Suppressor macrophage treated with lipopolysaccharide for 1 hour (primary cell): ENCODE measurements at places on chromosomes 2 and 18.

- DNase-seq, result no peak
Observed at GRCh38 chr2:128514555-128514955, 195.9 kb upstream of the HS6ST1 start.

DNA sequence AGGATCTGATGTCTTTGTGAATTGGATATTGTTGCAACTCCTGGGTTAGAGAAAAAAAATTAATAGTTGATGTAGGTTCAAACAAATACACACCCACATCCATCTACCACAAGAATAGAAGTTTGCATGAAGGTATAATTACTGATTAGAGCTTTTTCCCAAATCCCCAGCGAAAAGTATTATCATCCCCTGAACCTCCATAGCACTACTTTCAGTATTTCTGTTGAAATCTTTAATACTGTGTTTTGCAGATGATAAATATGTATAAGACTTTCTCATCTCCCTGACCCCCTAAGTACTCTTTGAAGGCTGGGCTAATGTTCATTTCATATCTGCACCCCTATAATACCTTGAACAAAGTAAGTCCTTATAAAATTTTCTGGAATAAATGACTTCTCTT, 6.4 kb downstream of the FN1 start:
- no peak for DNase-seq

DNA sequence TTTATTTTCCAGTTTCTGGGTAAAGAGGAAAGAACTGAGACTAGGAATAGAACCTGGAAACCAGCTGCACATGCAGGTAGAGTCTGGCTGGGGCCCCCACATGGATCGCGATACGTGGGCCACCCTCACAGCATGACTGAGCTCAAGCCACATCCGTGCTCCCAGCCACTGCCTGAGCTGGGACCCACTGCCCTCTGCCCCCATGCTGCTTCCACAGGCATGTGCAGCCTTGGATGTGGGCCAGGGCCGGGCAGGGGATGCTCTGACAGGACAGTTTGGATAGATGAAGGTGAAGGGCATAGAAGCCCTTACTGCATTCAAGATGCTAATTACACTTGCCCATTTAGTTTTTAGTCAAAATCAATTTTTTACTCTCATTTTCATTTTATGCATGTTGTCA, 321.2 kb downstream of the DCDC2C start:
- no peak for DNase-seq

DNA sequence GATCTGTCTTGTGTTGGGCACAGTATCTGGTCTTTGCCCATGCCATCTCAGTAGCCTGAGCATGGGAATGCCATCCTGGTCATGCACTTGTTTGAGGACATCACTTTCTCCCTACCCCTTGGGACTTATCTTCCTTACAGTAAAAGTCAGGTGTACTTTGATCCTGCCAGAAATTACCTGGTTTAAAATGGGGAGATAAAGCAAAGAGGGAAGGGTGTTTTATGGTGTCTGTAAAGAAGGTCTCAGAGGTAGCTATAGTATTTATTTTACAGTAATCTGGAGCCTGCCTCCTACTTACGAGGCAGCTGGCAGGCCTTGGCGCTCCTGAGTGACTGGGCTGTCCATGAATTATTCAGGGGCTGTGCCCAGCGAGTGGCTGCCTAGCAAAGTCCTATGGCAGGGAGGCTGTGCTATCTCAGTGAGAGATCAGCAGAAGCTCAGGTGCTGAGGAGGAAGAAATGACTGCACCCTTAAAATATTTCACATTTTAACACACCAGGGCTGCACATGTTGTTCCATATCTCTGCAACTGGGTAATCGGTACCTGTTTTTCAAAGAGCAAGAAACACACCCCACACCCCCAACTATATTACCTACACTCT, 93.9 kb downstream of the SPTBN1 start:
- no peak for DNase-seq

DNA sequence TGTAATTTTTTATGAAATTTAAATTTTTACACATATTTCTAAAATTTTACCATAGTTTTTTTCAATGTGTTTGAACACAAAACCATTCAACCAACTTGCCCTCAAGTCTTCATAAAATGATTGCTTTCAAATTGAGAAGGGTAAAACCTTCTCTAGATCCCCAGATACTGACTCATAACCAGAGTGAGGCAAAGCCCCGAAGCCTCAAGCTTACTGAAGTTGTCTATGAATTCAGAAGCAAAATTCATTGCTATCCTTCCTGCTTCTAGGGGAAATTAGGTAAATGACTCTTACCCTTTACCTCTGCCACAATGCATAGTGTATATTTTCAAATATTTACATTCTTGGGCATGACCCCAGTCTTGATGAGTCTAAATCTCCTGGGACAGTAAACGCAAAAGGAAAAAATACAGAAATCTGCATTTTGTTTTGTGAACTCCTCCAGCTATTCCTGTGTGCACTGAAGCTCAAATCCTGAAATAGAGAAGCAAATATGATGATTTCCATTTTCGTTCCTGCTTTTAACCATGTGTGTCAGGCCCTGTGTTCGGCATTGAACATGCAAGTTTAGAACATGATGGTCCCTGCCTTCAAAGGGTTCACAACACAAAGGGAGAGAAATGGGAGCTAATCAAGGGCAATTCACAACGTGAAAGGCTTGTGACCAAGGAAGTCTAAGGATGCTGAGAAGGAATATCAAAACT, 246.3 kb downstream of the SUCLG1 start:
- DNase-seq, result no peak

DNA sequence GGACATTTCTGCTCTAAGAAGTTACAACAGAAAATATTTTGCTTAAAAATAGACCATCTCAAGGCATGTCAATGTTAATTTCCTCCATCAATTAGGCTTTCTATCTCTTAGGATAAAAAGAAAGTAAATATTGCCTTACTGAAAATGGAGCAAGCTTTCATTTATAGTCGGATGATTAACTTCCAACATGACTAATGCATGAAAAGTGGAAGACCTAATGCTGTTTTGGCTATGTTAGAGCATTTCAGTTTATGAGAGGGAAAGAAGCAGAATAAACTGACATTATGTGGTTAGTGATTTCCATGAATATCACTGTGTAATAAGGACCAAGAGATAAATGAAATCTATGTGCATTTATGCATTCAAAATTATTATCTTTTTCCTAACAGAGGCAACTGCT, 475.2 kb upstream of the UBE2E3 start:
- DNase-seq, result no peak

DNA sequence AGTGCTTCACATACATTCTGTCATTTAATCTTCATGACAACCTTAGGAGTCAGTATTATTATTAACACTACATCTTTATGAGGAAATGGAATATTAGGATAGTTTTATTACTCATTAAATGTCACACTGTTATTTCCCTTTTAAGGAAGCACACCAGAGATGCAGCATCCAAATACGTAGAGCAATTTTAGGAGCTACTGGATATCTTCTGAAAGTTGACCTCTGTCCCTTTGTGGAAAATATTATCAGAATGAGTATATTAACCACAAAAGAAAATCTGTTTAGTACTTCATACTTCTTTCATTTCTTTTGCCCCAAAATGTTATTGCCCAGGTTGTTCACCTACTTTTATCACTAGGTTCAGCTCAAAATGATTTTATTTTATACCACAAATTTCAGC, 72.9 kb upstream of the APCDD1 start:
- peak; percentile 39 for DNase-seq

GRCh38 chr2:151175864-151176263, 85.8 kb downstream of the RBM43 start:
- DNase-seq, result no peak

- DNase-seq, result no peak
Observed at GRCh38 chr18:46596119-46596518, 60.9 kb downstream of the LOXHD1 start.

DNA sequence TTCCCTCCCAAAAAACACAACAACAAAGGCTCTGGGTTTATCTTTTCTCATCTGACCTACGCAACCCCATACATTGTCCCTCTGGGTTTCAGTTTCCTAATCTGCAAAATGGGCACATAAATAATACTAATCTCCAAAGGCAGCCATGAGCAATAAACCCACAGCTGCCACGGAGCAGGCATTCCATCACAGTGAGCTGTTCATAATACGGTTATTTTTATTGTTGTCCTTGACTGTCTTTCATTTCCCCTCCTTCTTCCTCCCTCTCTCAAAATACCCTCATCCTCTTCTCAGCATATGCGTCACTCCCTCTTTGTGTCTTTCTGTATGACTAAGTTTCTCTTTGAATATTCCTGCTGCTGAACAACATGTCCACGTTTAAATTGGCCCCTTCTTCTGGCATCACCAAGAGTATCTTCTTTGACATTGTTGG, 129.8 kb upstream of the CAB39 start:
- DNase-seq, result peak; percentile 57
